ENCODE measurements at places on chromosomes 7 and 10.

GRCh38 chr10:130128062-130128781, 8.0 kb upstream of the GLRX3 start:
- no peak for DNase-seq

DNA sequence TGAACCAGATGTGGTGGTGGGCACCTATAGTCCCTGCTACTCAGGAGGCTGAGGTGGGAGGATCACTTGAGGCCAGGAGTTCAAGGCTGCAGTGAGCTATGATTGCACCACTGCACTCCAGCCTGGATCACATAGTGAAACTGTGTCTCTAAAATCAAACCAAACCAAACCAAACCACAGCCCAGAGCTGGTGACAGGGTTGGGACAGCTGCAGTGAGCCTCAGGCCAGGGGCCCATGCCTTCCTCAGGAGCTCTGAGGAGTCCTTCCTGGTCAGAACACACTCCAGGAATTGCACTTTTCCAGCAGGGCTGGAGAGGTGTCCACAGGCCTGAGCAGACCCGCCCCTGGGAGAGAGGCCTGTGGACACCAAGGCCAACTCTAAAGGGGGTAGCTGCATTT, 32.5 kb upstream of the OCM2 start:
- DNase-seq, result no peak

DNA sequence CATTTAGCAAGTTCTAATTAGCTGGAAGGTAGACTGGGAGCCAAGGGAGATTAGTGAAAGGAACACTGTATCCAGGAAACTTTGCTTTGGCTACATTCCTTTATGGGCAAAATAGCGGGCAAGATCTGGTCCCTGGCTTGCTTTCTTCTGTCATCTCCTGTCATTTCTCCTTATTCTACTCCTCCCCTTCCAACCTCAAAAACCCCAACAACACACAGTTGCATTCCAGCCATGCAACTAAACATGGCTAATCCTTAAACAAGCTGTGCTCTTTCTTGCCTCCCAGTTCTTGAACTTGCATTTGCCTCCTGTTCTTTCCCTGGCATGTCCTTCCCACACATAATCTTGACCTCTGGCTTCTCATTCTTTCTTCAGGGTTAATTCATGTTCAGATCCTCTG, 59.5 kb upstream of the CDCA7L start:
- DNase-seq, result no peak

DNA sequence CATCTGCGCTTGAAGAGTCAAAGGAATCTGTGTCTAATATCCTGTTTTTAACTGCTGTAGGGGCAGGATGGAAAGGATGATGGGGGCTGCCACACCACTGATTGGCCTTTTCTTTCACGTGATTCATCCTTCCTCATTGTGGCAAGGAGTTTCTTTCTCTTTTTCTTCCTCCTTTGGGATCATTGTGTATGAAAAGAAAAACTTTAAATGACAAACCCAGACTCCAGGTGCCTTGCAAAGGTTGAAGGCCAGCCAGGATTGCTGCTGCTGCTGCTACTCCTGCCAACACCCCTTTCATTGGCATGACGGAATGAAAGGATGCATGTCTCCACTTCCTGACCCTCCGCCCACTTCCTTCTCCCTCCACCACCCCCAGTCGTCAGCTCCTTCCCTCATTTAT, 6.5 kb upstream of the OIT3 start:
- peak; percentile 50 for DNase-seq

GRCh38 chr7:99012722-99013121, 131.2 kb downstream of the SMURF1 start:
- DNase-seq, result no peak

DNA sequence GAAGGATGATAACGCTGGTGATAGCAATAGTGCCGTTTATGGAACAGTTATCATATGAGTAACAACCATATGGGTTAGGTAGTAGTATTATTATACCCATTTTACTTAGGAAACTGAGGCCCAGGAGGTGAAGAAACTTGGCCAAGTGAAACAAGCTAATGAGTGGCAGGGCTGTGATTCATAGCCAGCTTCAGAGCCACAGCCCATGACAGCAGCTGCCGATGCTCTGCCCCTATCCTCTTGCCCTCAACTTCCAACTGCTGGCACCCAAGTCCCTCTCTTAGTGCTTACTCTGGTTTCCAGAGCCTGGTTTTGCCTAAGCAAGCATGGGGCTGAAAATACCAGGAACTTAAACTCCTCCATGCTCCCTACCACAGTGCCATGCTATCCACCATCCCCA, 12.3 kb downstream of the SH3PXD2A start:
- DNase-seq, result no peak

DNA sequence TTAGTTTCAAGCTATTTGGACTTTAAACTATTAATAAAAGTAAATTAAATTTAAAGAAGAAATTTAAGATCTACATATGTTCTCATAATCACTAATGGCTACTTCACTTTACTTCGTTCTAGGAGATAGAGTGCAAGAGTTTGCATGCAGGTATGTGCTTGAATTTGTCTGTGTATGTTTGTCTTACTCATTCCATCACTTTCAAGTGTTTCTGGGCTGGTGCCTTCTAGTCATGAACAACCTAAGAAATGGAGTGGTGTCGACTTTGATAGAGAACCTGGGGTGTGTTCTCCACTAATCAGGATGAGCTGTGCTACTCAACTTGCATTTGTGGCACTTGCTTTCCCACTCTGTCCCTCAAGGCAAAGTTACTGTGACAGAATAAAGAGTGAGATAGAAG, 169.9 kb downstream of the KCND2 start:
- no peak for DNase-seq

GRCh38 chr7:33937871-33938270, 32.5 kb downstream of the BMPER start:
- no peak for DNase-seq

DNA sequence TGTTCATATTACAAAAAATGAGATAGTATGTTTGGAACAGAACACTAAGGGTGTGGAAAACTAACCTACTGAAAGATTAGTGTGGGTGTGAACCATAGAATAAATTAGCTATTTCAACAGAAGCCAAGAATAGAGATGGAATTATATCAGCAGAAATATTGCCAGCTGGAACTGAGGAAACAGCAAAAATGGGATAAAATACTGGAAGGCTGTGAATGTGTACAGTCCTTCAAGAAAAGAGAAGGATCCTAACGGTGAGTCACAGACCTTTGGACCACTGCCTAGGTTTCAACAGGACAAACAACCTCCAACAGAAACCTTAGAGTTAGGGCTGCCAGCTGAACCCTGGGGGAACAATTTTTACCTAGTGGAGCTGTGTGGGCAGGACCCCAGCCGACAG, 395.0 kb downstream of the ZWINT start:
- DNase-seq, result no peak

GRCh38 chr10:86964061-86964846, 4.0 kb upstream of the ADIRF start:
- no peak for DNase-seq

DNA sequence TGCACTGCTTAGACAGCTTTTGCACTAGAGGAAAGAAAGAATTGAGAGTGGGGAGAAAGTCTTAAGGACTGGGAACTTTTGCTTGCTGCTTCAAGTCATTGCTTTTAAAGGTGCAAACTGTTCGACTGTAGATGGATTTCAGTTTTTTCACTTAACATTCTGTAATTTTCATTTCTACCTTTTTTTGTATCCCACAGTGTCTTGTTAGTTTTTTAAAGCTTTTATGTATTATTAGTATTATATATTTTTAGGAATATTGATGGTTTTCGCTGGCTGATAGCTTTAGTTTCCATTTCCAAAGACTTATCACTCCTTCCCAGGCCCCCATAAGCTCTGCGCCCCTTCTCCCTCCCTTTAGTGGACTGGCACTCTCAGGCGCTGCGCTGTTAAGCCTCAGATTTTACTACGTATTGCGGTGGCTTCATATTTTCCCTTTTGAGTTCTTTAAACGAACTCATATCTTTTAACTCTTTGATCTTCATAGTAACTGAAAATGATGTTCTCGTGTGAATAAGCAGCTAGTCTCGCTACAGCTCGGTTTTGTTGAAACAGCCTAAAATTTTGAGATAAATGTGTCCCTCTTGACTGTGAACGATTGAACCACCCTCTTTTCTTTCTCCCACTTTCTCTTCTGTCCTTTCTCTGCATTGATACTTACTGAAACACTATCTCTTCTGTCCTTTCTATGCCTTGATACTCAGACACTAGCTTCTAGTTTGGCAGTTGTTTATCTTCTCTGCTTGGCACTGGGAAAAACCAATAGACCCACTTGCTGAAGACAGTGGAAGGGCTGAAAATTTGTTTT, 2.5 kb upstream of the ETV1 start:
- DNase-seq, result no peak

DNA sequence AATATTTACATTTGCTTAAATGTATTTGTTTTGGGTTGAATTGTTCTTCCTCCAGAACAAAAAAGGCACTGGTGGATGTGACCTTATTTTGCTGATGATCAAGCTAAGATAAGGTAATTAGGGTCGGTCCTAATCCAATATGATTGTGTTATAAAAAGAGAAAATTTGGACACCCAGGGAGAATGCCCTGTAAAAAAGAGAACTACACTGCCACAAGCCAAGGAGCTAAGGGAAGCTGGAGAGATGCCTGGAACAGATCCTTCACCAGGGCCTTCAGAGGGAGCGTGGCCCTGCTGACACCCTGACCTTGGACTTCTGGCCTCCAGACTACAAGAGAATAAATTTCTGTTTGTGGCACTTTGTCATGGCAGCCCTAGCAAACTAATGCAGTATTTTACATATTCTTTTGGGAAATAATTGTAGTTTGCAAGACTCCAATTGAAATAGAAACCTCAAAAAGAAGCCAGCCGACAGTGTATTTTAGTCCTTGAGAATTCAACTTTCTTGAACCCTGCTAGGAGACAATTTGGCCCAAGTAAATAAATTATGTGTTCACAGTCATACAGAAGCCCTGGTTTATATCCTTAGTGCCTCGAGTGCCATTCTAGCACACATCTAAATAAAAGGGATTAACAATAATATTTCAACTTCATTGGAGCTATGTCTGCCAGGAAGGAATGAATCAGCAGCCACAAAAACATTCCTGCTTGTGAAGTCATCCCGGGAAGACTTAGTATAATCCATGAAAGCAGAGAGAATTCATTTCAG, 164.6 kb downstream of the PKD1L1 start:
- no peak for DNase-seq

DNA sequence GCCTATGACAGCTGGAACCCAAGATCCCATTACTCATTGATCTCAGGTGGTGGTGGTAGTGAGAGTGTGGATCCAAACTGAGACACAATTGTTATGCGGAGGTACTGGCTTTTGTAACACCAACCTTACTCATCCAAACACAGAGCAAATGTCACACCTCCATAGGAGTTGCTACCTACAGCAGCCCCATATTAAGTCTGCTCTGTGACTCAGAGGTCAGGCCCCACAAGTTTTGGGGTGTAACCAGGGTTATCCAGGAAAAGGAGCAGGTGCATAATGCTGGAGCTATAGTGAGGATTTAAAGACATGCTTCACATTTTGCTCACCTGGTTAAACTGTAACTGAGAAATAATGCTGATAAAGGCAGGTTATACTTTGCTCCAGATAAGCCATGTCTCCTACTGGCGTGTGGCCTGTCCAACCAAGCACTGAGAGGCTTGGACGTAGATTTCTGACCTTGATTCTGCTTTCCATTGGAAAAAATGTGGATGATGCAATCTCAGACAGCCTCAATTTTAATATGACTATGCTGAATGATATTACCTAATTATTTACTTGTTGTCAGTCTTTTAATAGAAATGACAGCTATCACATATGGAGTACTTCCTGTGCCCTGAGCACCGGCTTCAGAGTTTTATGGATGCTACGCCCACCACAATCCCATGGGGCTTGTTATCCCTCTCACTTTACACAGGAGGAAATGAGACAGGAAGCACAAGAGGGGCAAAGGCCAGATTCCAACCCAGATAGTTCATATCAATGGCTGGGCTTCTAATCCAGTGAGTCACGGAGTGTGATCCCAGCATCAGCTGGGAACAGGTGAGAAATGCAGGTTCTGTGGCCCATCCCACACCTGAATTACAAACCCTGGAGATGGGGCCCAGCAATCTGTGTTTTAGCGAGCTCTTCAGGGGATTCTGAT, 181.3 kb downstream of the CHN2 start:
- DNase-seq, result no peak

GRCh38 chr10:10967581-10968256, 50.0 kb upstream of the CELF2 start:
- no peak for DNase-seq

- DNase-seq, result no peak
Observed at GRCh38 chr10:113030453-113030852, 80.4 kb downstream of the TCF7L2 start.

- no peak for DNase-seq
Observed at GRCh38 chr10:102581401-102581800, 62.9 kb upstream of the TRIM8 start.

- peak; percentile 2 for DNase-seq
Observed at GRCh38 chr10:113576852-113577251, 24.0 kb downstream of the HABP2 start.

DNA sequence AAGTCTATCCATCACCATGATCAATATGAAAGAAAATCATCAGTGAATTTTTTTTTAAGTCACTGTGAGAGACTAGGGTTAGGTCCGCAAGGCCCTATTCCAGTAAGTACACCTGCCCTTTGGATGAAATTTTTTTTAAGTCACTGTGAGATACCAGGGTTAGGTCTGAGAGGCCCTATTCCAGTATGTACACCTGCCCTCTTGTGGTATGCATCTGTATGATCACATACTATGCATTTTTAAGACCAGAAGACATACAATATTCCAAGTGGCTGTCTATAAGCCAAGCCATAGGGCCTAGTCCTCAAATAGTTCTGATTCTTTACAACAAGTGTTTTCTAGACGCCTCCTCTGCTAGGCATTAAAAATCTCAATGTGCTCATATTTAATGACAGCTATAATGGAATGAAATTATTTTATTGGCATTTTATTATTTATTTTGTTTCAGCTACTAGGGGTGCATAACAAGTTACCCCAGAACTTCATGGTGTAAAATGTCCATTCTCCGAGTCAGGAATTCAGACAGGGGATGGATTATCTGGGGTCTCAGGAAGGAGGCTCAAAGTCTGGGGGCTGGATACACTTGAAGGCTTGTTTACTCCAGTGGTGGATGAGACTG, 53.1 kb downstream of the TEX36 start:
- no peak for DNase-seq

- no peak for DNase-seq
Observed at GRCh38 chr10:30822693-30823465, 193.3 kb upstream of the LYZL2 start.

- peak; percentile 29 for DNase-seq
Observed at GRCh38 chr10:61974601-61975390, 73.3 kb downstream of the ARID5B start.

DNA sequence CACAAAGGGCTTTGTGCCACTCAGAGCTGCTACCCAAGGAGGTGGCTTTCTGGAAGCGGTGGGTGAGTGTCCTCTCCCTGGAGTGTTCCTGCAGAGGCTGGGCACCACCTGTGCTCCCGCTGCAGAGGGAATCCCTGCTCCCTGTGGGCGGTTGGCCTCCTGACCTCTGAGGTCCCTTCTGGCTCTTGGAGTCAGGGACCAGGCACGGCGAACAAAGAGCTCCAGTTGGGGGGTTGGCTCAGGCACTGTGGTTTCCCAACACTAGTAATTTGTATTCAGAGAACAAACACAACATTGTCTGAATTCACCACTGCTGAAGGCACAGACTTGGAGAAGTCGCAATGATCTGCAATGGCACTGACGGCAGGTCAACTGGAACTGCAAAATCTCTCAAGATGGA, 328.9 kb downstream of the PRPF18 start:
- DNase-seq, result no peak

- peak; percentile 52 for DNase-seq
Observed at GRCh38 chr10:62589689-62590088, 214.8 kb upstream of the ADO start.

- peak; percentile 34 for DNase-seq
Observed at GRCh38 chr7:7576344-7576743, 9.7 kb downstream of the MIOS start.

Measured in MV-4-11 (cell line).